ENCODE measurements at places on chromosomes 12 and 14.

DNA sequence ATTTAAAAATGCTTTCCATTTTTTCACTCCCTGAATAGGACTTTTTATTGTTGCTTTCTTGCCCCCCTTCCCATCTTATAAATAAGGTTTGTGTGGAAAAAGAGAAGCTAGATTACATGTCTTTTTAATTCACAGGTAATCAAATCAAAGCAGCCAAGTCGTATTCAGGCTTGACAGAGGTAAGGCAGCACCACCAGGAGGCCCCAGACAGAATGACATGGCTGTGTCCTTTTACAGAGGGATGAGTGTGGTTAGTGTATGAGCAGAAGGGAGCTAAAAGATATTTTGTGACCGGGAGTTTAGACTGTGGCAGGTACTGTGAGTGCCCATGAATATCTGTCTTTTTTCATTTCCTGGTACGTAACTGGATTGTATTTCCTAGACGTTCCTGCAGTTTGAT, 596.1 kb downstream of the ETNK1 start:
- DNase-seq, result no peak

GRCh38 chr12:114018669-114019068, 52.5 kb upstream of the RBM19 start:
- no peak for DNase-seq

DNA sequence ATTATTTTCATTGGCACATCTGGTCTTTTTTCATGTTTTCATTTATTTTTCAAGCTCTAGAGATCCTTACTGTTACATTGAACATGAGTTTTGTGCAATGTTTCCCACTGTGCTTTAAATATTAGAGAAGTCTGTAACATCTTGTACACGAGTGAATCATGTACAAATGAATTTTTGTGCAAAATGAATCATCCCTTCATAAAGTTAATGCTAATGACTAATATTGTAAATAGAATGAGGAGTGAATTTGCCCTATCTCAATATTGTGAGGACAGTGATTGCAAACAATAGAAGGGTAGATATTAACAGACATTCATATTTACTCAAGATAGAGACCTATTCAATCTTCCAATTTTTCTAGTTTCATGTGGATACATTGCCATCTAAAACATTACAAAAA, 463.3 kb upstream of the FOXG1 start:
- DNase-seq, result no peak

GRCh38 chr14:101619484-101619883, 58.2 kb downstream of the DIO3 start:
- no peak for DNase-seq

- no peak for DNase-seq
Observed at GRCh38 chr12:45587012-45587411, 142.5 kb upstream of the ARID2 start.

DNA sequence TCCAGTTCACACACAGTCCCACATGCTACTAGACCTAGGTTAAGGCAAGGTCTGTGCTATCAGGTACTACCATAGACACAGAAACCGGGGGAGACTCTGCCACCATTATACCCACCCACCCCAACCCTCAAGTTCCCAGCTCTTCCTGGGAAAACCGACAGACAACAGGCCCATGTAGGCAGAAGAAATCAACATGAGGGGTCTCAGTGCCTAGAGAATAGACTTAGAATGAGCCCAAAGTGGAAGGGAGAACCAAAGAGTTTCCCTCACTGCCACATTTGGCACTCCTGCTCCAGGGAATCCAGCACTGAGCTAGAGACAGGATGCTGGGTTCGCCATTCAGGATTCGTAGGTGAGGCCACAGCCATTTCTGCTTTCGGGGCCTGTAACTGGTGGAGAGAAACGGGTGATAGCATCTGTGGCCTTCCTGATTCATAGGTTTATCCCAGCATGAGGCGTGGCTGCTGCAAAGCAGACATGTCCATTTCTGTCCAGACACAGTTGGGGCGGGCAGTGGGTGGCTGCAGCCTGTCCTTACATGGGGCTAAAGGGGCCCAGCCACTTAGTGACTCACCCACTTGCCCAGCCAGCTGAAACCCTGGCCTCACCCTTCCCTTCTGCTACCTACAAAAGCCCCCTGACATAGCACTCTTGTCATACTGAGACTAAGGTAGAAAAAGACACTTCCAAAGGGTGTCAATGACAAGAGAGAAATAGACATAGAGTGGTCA, 69.4 kb downstream of the IRF2BPL start:
- DNase-seq, result no peak

Data from NCI-H1436 treated with DMSO at 0.1 percent for 48 hours (cell line).